ENCODE measurements at places on chromosomes 4 and X. TPM values are rescaled to one million over a fixed set of nuclear protein-coding genes. Genes with fewer than 3 reads are reported as not detected.

- no peaks in the 10 kb centered on the region for H3K27me3 ChIP-seq
- no peak for DNase-seq
Measured at GRCh38 chr4:172978848-172979247, 189.8 kb upstream of the GALNT7 start.

- DNase-seq = no peak
- peaks cover under 1% of the 10 kb centered on the region for H3K36me3 ChIP-seq
- H3K4me1 ChIP-seq = peaks cover 4% of the 10 kb centered on the region
- no peak overlapping the region for H3K4me3 ChIP-seq
- H3K27me3 ChIP-seq = no peaks in the 10 kb centered on the region
Measured at GRCh38 chrX:77693594-77693993, 92.4 kb downstream of the ATRX start.

Gene PPP1R2C
- polyA plus RNA-seq = 0.90 TPM

Gene SLC4A4
- 0.12 TPM for polyA plus RNA-seq

- no peaks in the 10 kb centered on the region for H3K27me3 ChIP-seq
- H3K36me3 ChIP-seq = no peaks in the 10 kb centered on the region
- no peak overlapping the region for H3K27ac ChIP-seq
- DNase-seq = no peak
- H3K4me1 ChIP-seq = no peaks in the 10 kb centered on the region
Measured at GRCh38 chr4:112939901-112940300, 109.6 kb upstream of the ANK2 start.

DNA sequence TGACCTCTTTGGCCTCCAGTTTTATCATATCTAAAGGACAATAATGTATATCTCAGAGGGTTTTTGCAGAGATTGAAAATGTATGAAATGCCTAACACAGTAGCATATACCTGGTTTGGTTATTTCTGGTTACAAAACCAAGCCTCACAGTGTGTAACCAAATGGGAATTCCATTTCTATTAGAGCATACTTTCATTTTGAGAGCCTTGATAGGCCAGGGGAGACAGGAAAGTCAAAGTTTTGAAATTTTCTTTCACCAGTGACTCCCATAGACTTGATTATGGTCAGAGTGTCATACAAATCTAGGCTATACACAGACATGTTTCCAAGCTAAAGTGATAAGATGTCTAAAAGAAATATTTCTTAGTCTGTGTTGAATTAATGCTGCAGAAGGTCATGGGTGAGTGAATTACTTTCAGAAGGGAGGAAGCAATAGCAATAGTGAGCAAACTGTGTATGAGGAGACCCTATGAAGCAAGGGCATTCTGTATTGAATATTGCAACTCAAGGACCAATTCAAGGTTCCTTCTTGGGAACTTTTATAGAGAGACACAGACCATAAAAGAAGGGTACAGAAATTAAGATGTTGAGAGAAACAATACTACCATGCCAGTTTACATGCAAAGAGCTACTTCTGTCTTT lies 151.1 kb downstream of the PDE5A start:
- no peak overlapping the region for H3K4me3 ChIP-seq
- H3K36me3 ChIP-seq = no peaks in the 10 kb centered on the region
- DNase-seq = no peak

DNA sequence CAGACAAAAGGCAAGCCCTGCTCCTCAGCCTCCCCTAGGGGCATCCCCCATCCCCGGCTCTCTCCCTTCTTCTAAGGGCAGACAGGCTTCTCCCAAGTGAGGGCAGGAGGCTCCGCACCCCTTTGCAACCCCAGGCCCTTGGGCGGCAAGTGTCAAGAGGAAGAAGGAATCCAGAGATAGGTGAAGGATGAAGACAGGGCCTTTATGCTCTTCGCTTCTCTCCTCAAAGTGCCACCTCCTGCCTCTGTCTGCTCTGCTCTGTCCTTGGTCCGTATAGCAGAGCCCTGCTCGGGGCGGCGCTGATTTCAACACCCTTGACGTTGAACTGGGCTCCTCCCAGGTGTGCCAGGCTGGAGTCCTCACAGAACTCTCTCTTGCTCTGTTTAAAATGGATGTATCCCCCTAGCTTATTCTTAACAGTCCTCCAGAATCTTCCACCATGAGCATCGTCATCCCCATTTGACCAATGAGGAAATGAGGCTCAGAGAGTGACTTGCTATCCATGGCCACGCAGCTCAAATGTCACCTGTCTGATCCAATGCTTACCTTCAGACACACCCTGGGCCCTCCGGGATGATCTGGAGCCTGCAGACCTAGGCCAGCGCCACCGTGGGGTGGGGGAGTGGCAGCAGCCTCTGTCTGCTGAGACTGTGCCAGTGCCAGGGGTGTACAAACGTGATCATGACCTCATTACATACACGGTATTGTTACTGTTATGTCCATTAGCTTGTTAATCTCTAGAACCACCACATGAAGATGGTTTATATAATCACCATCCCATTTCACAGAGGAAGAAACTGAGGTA lies 99.8 kb downstream of the PHKA2 start:
- no peak overlapping the region for H3K27ac ChIP-seq
- no peak overlapping the region for H3K4me3 ChIP-seq

GRCh38 chr4:5724377-5724776 lies 13.4 kb downstream of the EVC start:
- no peak for DNase-seq
- H3K36me3 ChIP-seq = no peaks in the 10 kb centered on the region
- H3K4me1 ChIP-seq = no peaks in the 10 kb centered on the region
- H3K27ac ChIP-seq = no peak overlapping the region

- H3K4me3 ChIP-seq = no peak overlapping the region
- no peaks in the 10 kb centered on the region for H3K36me3 ChIP-seq
- DNase-seq = no peak
Measured at GRCh38 chrX:34631479-34632220, 25.4 kb downstream of the TMEM47 start.

- H3K4me3 ChIP-seq = no peak overlapping the region
- H3K27me3 ChIP-seq = no peaks in the 10 kb centered on the region
- H3K36me3 ChIP-seq = no peaks in the 10 kb centered on the region
Measured at GRCh38 chr4:88911246-88912212, 145.5 kb downstream of the FAM13A start.

DNA sequence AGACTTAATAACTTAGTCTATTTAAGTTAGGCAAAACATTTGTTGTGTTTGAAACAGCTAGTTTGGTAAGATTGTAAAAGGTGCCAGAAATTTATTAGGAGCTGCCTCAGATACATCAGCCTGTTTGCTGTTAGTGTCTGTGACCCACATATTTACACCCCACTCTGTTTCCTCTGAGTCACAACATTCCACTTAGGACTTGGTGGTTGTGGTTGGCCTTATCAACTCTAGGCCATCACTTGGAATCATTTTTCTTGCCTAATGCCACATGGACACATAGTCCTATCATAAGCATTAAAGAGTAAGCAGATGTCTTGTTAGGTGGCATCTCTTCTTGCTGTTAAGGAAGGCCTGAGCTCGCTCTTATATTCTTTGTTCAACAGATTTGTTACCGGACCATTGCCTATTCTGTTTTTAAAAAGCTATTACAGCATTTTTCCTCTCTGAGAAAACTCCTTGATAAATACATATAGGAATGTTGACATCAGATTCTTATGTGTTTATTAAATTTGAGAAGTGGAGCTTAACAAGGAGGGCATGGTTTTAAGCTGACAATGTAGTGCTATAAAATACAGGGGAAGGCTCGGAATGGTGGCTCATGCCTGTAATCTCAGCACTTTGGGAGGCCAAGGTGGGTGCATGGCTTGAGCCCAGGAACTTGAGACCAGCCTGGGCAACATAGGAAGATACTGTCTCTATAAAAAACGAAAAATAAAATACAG lies 51.2 kb upstream of the PGRMC2 start:
- no peak for DNase-seq
- H3K4me3 ChIP-seq = no peak overlapping the region
- H3K4me1 ChIP-seq = no peaks in the 10 kb centered on the region
- H3K27me3 ChIP-seq = no peaks in the 10 kb centered on the region
- H3K36me3 ChIP-seq = no peaks in the 10 kb centered on the region

Gene GLRA3
- polyA plus RNA-seq = not detected

GRCh38 chrX:111411983-111412382 lies at the start of gene DCX:
DCX (minus strand) TSS chrX:111412192; CDS start chrX:111410398, 1,794 bp downstream.
- H3K27me3 ChIP-seq = no peaks in the 10 kb centered on the region
- no peak within 1 kb of the TSS for H3K27ac ChIP-seq
- DNase-seq = no peak
- no peaks in the 10 kb centered on the region for H3K36me3 ChIP-seq

DNA sequence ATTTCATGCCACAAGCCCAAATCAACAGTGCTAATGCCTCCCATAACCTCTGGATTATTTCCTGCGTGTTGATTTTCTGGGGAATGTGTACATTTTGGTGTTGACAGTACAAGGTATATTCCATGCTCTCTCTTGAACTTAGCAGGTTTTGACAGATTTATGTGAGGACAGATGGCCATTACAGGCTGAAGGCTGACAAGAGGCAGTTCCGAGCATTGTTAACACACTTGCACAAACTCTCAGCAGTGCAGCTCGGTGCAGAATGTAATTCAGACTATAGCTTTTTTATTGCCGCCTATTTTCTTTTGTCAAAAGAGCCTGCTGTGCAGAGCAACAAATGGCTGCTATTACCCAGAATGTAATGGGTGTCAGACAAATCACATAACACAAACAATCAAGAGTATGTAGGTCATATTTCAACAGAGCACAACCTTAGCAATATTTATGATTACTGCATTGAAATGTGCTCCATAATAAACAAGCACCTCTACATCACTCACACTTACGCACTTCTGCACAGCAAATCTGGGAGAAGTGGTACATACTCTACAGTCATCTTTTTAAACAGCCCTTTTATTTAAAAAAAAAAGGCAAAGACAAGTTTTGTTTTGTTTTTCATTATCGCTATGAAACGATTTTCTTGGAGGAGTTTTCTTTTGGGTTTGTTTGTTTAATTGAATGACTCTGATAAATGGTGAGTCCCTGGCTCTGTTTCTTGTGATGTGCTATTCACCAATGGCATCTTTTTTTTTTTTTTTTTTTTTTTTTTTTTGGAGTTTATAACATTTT lies 71.6 kb downstream of the PPARGC1A start:
- DNase-seq = no peak
- H3K27ac ChIP-seq = no peak overlapping the region
- H3K4me3 ChIP-seq = no peak overlapping the region

Gene PCYT1B
- not detected for polyA plus RNA-seq

DNA sequence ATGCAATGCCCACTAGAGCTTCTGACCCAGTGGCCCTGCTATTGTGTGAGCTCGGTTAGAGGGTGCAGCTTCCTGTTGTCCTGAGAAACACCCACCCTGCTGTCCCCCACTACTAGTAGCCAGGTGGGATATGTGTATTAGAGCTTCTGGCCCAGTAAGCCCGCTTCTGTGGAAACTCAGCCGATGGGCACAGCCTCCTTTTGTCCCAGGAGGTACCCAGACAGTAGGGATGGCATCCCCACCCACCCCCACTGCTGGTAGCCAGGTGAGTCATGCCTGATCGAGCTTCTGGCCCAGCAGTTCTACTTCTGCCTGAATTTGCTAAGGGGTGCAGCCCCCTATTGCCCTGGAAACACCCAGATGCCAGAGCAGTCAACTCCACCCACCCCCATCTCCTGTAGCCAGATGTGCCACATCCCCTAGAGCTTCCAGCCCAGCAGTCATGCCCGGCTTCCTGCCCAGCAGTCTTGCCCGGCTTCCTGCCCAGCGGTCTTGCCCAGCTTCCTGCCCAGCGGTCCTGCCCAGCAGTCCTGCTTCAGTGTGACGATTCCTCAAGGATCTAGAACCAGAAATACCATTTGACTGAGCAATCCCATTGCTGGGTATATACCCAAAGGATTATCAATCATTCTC lies 162.7 kb upstream of the KLF8 start:
- peaks cover 27% of the 10 kb centered on the region for H3K4me1 ChIP-seq
- H3K27me3 ChIP-seq = no peaks in the 10 kb centered on the region
- no peak for DNase-seq
- no peaks in the 10 kb centered on the region for H3K36me3 ChIP-seq
- no peak overlapping the region for H3K4me3 ChIP-seq
- H3K27ac ChIP-seq = no peak overlapping the region

Gene MUC7
- polyA plus RNA-seq = not detected

- peaks cover 51% of the 10 kb centered on the region for H3K4me1 ChIP-seq
- no peak for DNase-seq
- no peak overlapping the region for H3K4me3 ChIP-seq
- H3K36me3 ChIP-seq = no peaks in the 10 kb centered on the region
- H3K27me3 ChIP-seq = no peaks in the 10 kb centered on the region
Measured at GRCh38 chrX:19866626-19867410, 20.6 kb downstream of the SH3KBP1 start.

DNA sequence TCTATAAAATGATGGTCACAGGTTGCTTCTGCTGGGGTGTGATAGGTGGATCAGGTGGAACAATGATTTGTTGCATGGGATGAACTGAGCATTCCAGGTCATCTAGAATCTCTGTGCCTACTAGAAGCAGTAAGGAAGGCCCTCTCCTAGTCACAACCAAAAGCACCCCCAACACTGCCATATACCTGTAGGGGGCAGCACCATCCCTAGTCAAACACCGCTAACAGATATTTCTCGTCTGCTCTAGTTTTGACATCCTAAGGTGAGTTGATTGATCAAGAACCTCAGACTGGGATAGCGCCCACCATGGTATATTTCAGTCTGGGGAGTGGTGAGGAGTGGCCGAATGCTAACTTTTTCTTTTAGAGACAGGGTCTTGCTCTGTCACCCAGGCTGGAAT lies 160.2 kb downstream of the NHS start:
- DNase-seq = peak; percentile 3
- no peaks in the 10 kb centered on the region for H3K4me1 ChIP-seq
- no peak overlapping the region for H3K27ac ChIP-seq
- H3K36me3 ChIP-seq = no peaks in the 10 kb centered on the region
- no peaks in the 10 kb centered on the region for H3K27me3 ChIP-seq

- no peaks in the 10 kb centered on the region for H3K27me3 ChIP-seq
- no peak for DNase-seq
- H3K36me3 ChIP-seq = peaks cover 6% of the 10 kb centered on the region
- H3K27ac ChIP-seq = no peak overlapping the region
- no peaks in the 10 kb centered on the region for H3K4me1 ChIP-seq
- no peak overlapping the region for H3K4me3 ChIP-seq
Measured at GRCh38 chr4:1808851-1809753, 16.0 kb downstream of the FGFR3 start.

- no peaks in the 10 kb centered on the region for H3K27me3 ChIP-seq
- no peak overlapping the region for H3K27ac ChIP-seq
- no peaks in the 10 kb centered on the region for H3K36me3 ChIP-seq
- no peak overlapping the region for H3K4me3 ChIP-seq
Measured at GRCh38 chrX:75748431-75748830, 36.6 kb downstream of the MAGEE2 start.

- H3K27ac ChIP-seq = no peak overlapping the region
- no peak overlapping the region for H3K4me3 ChIP-seq
- H3K27me3 ChIP-seq = no peaks in the 10 kb centered on the region
- H3K36me3 ChIP-seq = no peaks in the 10 kb centered on the region
- no peak for DNase-seq
Measured at GRCh38 chr4:22842360-22843018, 149.8 kb downstream of the GBA3 start.

Gene TMEM156
- 53.1 TPM for polyA plus RNA-seq

- H3K27me3 ChIP-seq = no peaks in the 10 kb centered on the region
- no peak overlapping the region for H3K27ac ChIP-seq
- H3K36me3 ChIP-seq = no peaks in the 10 kb centered on the region
- no peak for DNase-seq
- no peak overlapping the region for H3K4me3 ChIP-seq
Measured at GRCh38 chr4:123671636-123672404, 275.2 kb downstream of the SPRY1 start.

Gene YY2
- polyA plus RNA-seq = 1.5 TPM
